ENCODE measurements at places on chromosomes 5 and 9. TPM values are rescaled to one million over a fixed set of nuclear protein-coding genes. Genes with fewer than 3 reads are reported as not detected.

The ITK gene
- total RNA-seq = 0.52 TPM

- DNase-seq = no peak
These were observed 15.8 kb upstream of the LCP2 start for GRCh38 chr5:170313344-170313743.

DNA sequence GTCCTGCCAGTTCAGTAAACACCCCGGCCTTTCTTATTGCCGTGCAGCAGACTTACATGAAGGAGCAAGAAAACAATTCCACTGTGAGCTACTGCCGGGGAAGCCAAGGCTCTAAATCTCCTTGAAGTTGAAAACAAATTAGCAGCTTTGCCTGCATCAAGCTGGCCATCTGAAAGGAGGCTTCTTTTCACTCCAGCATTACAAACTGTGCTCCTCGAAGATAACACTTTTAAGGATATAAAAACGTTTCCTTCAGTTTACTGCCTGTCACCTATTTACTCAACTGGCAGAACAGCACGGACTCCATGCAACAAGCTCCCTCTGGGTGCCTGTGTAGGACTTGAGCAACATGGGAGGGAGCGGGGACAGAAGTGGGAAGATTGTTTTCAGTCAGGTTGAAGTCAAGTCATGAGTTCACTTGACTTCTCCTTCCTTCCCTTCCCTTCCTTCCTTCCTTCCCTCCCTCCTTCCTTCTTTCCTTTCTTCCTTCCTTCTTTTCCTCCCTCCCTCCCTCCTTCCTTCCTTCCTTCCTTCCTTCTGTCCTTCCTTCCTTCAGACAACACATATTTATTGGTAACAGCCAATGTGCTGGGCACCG is 67.4 kb downstream of the ZNF608 start:
- no peak for DNase-seq

GRCh38 chr9:72917892-72918509 is 34.9 kb downstream of the ALDH1A1 start:
- no peak for DNase-seq

DNA sequence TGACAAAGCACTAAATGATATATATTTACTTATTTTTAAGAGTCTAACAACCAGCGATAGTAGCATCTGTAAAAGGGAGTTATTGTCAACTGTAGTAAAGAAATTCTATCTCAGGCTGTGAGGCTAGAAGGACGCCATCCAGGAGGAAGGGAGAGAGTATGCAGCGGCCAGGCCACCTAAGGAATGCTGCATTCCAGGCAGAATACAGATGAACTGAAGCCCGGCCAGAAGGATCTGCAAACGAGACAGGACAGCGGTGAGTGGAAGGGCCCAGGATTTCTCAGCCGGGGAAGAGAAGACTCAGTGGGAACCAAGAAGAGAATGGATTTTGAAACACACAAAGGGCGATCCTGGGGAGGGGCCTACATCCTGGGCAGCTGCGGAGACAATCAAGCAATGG is 7.4 kb downstream of the RETREG1 start:
- DNase-seq = no peak

DNA sequence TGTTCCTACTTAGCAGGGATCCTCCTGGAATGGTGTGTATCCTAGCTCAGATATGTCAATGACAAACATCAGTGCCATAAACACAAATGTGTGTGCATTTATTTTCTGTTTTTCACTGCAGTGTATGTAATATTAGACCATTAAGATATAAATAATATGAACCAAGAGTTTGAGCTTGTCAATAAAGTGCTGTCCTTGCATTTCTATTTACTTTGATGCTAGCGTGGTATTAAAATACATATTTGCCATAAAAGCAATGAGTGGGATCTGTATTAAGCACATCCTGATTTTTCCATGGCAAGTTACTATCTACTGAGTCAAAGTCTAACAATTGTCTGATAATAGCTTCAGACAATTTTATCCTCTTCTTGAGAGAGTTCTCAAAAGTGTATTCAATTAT is 157.6 kb downstream of the DIRAS2 start:
- DNase-seq = no peak

All from WTC11 (cell line).